Left renal cortex interstitium (tissue), 4 donors: ENCODE measurements at places on chromosomes 1 and 21.

- no peak for DNase-seq
Measured at GRCh38 chr1:198326915-198327314, 170.1 kb downstream of the NEK7 start.

GRCh38 chr1:231925864-231926263, 299.3 kb downstream of the DISC1 start:
- no peak for DNase-seq

- DNase-seq = no peak
Measured at GRCh38 chr1:224785040-224785328, 144.5 kb upstream of the DNAH14 start.

DNA sequence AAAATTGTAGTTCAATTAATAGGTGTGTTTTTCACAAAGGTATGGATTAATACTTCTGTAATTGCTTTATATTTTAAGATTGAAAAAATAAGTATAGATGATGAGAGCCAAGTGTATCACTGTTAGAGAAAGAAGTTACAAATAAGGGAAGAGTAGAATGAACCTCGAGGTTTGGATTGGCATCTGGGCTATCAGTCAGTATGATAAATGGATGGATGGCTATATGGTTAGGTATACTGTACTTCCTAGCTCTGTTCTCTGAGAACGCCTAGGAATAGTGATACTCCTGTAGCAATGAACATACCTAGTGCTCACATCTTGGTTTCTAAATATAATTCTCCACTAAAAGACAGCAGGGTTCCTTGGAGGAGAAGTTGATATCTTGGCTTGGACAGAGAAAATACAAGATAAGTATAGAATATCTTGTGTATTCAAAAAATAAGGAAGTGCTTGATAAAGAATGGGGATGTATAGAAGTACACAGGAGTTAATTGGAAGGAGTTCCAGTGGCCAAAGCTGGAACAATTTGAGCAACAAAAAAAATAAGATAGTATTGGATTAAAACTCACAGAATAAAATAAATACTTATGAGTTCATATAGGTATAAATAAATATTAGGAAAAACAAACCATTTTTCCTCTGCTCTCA, 12.4 kb downstream of the IPO9 start:
- DNase-seq = no peak

GRCh38 chr1:168335500-168335899, 54.8 kb downstream of the TBX19 start:
- DNase-seq = no peak

DNA sequence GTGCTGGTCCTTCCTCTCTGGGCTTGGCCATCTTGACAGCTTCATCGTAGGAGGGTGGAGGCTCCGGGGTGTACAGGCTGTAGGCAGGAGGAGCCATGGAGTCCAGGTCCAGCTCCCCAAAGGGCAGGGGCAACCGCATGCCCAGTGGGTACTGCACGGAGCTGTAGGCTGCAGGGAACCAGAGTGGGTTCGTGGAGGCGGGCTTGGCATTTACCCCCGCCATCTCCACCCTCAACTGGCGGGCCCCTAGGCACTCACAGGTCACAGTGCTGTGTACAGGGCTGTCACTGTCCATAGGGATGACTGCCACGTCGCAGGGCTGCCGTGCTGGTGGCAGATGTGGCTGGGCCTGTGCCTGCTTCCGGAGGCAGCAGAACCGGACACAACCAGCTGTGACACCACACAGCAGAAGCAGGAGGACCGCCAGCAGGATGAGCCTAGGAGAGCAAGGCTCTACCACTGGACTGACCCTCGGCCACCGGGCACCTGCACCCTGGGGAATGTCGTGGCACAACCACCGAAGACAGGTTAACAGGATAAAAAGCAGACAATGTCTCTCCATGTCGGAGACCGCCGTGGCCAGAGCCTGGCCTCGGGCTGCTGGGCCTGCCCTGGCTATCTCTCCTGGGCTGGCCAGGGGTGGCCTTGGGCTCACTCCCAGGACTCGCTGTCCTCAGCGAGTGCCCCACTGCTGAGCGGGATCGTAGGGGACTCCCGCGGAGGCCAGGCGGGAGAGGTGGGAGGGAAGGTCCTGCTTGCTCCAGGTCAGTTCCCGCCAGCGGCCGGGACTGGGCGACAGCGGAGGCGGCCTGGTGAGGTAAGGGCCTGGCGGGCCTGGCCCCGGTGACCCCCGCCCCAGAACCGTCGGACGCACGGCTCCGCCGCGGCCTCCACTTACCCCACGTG, 831 bp downstream of the TMEM52 start:
- DNase-seq = no peak

DNA sequence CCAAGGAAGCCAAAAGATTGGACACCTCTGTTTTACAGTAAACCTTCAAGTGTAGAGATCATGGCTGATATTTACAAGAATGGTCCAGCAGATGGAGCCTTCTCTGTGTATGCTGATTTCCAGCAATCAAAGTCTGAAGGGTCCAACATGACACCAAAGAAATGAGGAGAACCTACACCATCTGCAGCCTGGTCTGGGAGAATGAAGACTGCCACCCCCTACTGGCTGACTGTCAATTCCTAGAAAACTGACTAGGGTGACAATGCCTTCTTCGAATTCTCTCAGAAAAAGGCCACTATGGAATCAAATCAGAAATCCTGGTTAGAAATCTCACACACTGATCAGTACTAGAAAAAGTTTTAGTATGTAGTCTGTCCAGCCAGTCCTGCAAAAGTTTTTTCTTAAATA, 83.3 kb downstream of the CDC42BPA start:
- peak; percentile 22 for DNase-seq

DNA sequence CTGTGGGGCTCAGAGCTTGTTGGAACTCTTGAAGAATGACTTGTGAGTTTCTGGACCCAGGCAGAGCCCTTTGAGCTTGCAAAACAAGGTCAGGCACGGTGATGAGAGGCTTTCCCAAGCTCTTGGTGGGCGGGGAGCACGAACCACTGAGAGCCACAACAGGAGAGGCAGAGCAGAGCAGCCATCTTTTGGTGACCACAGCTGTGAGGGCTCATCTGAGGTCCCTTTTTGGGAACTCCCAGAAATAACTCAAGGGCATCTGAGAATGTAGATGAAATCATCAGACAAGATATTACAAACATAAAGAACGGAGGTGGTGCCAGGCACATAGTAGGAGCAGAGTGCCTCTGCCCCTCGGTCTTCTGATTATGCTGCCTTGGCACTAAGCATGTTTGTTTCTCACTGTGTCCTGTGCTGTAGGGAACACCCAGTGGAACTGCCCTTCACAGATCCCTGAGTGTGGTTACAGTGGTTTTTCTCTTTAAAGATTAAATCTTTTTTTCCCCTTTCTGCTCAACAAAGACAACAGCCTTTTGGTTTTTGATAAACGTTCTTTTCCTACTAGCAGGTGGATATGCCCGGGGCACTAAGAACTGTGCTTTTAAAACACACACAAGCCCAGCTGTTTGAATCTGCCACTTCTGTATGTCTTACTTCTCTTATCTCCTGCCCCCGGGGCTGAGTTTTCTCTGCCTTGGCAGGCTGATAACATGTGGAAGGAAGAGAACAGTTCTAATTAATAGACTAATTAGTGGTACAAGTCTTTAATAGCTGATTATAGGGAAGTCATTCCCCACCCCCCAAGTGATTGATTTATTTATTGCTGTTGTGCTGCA, 37.7 kb downstream of the CD34 start:
- DNase-seq = no peak

DNA sequence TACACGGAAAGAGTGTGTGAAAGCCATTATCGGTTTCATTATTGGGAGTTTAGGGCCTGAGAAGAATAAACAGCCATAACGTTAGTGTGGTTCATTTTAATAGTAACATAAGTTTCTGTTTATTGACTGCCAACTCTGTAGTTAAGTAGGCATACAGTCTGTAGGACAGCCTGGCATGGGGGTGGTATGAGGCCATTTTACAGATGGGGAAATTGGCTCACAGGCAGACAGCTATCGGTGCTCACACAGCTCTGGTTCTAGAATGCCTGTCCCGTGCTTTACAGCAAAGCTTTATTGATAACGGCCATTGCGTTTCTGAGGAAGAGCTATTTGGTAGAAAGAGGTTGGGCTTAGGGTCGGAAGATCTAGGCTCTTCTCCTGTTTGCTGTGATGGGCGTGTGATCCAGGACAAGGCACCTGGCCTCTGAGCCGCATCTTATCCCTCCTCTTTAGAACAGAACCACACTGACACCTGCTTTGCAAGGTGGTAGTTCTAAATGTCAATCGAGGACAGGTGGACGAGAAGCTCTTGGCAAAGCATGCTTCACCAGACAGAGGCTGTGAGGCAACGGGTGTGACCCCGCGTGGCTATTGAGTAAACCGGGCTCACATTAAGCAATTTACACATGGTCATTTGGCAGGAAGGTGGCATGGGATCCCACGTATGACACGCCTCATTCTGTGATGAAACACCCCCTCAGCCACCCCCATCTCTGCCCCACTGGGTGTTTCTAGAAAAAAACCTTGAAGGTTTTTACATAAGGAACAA, 14.9 kb downstream of the ETS2 start:
- DNase-seq = no peak
